Esophagus squamous epithelium (tissue), 5 donors: ENCODE measurements at places on chromosomes 16 and 17.

DNA sequence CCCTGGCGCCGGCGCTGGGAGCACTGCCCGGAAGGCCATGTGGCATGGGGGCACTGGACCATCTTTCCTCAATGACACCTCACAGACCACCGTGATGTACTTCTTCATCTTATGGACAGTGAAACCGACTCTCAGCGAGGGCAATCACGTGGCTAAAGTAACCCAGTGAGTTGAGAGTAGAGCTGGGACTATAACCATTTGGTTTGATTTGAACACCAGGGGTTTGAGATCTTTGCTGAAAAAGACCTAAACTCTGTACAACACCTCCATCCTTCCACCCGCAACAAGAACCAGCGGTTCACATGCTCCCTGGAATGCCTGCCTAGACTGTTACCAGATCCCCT is 3.3 kb downstream of the ITGA2B start:
- no peak for DNase-seq

- no peak for DNase-seq
These were observed 927 bp upstream of the SULT1A2 start for GRCh38 chr16:28597692-28598261.

DNA sequence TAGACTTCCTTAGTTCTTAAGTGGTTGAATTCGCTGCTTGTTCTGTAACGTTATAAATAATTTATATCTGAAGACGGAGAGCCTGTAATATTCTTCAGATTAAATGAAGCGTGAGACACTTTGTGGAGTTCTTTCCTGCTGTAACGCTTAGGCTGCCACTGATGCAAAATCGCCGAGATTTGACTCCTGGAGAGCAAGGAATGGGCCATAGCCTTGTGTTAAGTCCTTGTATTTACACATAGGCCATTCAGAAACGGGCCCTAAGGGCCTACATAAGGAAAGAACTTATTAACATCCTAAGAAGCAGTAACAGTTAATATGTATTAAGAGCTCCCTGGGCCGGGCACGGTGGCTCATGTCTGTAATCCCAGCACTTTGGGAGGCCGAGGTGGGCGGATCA is 936 bp downstream of the EMC6 start:
- no peak for DNase-seq

DNA sequence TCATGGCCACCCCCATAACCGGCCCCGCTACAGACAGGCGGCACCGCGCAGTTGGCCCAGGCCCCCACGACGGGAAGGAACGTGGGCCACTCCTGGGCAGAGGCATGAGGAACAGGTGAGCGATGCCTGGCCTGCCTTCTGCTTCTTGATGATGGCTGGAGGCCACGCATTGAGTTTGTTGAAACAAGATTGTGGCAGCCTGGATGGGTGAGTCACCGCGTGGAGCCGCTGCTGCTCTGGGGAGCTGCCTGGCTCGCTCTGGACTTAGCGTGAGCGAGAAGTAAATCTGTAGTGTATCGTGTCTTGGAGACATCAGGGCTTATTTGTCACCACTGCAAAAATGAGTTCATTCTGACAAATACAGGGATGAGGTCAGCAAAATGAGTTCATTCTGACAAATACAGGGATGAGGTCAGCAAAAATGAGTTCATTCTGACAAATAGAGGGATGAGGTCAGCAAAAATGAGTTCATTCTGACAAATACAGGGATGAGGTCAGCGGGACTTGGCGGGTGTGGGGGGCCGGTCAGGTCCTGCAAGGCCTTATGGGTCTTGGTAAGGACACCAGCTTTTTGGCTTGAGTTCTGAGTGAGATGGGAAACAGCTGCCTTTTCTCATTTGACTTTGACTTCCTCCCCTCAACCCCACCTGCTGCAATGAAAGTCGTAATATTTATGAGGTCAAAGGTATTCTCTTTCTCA is 93.0 kb downstream of the SEC14L1 start:
- DNase-seq = no peak

DNA sequence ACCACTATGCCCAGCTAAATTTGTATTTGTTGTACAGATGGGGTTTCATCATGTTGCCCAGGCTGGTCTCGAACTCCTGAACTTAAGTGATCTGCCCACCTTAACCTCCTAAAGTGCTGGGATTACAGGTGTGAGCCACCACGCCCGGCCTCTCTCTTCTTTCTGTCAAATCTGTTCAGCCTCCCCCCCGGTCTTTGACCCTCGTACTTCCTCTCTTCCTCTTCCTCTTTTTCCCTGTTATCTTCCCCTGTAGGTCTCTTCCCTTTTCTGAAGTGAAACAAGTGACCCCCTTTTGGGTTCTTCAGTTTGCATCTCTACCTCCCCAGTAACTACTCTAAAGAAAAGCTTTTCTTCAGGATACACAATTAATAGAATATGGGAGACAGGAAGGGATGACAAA is 31.7 kb upstream of the DHX40 start:
- DNase-seq = no peak

DNA sequence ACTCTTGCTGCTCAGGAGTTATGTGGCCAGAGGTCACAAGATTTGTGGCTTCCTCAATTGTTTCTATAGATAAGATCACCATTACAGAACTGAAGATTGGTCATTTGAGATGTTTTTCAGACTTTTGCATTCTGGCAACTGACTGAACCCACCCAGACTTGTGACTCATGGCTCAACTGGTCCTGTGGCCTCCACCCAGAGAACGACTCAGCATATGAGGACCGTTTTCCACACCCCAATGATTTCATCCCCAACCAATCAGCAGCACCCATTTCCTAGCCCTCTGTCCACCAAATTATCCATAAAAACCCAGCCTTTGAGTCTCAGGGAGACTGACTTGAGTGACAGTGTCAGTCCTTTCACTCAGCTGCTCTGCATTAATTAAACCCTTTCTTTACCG is 143.2 kb upstream of the ASIC2 start:
- DNase-seq = no peak

DNA sequence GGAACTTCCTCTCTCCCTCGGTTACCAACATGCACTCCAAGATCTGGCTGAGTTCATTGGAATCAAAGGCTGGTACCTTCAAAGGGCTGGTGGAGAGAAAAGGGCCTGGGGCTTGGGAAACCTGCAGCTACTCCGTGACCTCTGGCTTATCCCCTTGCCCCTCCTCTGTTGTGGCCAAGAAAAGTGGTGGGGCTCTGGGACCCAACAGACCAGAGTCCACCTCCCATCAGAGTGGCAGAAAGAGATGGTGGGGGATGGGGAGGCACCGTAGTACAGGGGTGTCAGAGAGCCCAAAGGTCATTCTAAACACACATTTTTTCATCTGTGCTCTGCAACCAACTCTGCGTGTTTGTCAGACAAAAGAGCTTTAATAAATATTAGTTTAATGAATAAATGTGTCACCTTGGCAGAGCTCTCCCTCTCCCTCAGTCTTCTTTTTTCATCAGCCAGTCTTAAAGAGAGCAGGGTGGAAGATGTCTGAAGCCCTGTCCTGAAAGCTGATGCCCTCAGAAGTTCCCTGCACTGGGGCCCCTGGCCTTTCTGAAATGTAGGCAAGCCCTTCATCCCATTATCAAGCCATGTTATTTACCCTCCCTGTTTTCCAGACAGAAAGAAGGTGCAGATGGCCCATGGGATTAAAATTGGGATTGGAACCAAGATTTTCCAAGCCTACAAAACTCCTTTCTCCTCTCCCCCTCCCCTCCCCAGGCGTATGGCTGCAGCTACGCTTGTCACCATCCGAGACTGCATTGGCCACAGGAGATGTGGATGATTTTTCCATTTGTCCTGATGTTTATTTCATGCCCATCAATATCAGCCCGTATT is 227.3 kb downstream of the CCDC182 start:
- DNase-seq = no peak

DNA sequence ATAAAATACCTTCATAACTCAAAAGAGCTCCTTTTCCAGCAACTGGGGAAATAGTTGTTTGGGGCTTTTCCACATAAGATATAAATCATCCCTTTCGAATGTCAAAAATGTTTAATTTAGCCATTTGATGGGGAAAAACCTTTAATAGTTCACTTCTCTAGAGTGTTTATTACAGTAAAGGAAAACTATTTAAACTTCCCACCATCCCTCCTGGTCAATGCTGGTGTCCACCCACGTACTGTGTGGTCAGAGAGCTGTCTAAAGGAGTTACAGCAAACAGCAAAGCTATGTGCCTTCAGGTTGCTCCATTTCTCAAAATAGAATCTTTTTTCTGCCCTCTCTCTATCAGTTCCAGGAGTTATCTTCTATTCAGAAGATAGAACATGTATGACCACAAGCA is 33.5 kb downstream of the KANSL1 start:
- DNase-seq = no peak

DNA sequence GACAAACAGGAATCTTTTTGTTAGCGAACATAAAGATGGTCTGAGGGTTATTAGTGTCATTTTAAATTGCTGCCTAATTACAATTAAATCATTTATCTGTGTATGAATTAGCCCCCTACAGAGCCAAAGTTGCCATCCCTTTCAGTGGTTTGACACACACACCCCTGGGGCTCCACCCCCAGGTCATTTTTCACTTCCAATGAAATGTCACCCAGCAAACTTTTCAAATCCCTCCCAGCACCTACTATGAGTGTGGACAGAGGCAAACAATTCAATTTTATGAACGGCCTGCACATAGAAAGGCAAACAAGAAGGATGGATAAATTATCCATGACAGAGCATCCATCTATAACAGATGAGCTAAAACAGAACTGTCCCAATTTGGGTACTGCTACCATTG is 2.4 kb downstream of the MYH10 start:
- no peak for DNase-seq

DNA sequence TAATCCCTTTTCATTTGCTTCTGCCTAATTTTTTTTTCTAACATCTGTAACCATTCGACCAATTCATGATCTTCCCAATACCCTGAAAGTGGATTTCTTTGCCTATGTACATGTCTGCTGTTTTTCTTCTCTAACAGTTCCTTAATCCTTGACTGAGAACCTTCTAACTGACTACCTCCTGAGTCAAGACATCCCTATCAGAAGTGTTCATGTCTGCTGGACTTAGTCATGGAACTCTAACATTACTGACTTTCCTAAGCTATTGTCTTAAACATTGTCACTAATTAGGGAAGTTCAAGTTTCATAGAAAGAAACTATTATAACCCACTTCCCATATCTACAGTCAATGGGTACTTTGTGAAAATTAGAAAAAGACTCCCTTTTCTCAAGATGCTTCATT is 52.4 kb upstream of the IRX5 start:
- no peak for DNase-seq

- no peak for DNase-seq
These were observed 4.6 kb downstream of the EFTUD2 start for GRCh38 chr17:44894642-44895041.

- no peak for DNase-seq
These were observed 2.3 kb upstream of the CD79B start for GRCh38 chr17:63934183-63935112.

- DNase-seq = no peak
These were observed 2.6 kb downstream of the LRRC75A start for GRCh38 chr17:16489431-16489830.

DNA sequence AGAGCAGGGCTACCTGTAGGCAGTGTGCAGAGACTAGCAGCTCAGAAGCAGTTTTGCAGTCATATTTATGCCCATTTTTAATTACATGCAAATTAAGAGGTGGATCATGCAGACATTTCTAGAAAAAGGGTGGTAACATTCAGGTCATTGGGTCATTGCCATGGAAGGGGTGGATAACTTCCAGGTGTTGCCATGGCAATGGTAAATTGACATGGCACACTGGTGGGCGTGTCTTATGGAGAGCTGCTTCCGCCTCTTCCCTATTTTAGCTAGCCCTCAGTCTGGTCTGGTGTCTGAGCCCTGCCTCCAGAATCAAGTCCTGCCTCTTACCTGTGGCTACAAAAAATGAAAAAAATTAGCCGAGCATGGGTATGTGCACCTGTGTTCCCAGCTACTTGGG is 2.8 kb upstream of the DNAI2 start:
- no peak for DNase-seq
